Pons (tissue), 1 donor: ENCODE measurements at places on chromosomes 3 and 15.

DNA sequence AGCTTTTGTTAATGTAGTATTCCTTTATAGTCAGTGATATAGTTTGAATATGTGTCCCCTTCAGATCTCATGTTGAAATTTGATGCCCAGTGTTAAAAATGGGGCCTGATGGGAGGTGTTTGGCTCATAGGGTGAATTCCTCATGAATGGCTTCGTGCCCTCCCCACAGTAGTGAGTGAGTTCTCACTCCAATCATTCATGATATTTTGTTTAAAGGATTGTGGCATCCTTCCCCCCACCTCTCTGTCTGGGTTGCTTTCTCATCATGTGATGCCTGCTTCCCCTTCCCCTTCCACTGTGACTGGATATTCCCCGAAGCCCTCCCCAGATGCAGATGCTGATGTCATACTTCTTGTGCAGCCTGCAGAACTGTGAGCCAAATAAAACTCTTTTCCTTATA is 649.8 kb upstream of the NR2F2 start:
- DNase-seq, result no peak

DNA sequence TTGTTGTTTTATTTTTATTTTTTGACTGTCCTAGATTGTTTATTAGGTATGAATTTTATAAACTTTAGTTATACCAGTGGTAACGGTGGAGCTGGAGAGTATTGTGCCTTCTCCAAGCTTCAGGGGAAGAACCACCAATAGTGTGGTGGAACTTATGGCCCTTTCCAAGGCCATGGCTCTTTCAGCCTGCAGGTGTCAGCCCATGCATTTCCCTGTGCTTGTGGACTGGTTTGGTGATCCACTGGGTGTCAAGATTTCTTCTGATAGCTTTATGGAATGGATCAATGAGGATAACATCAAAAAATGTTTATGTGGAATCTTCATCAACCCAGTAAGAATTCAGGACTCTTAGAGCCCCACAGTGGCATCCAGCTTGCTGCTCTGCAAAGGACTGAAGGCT is 19.2 kb upstream of the SCAMP5 start:
- DNase-seq, result no peak

DNA sequence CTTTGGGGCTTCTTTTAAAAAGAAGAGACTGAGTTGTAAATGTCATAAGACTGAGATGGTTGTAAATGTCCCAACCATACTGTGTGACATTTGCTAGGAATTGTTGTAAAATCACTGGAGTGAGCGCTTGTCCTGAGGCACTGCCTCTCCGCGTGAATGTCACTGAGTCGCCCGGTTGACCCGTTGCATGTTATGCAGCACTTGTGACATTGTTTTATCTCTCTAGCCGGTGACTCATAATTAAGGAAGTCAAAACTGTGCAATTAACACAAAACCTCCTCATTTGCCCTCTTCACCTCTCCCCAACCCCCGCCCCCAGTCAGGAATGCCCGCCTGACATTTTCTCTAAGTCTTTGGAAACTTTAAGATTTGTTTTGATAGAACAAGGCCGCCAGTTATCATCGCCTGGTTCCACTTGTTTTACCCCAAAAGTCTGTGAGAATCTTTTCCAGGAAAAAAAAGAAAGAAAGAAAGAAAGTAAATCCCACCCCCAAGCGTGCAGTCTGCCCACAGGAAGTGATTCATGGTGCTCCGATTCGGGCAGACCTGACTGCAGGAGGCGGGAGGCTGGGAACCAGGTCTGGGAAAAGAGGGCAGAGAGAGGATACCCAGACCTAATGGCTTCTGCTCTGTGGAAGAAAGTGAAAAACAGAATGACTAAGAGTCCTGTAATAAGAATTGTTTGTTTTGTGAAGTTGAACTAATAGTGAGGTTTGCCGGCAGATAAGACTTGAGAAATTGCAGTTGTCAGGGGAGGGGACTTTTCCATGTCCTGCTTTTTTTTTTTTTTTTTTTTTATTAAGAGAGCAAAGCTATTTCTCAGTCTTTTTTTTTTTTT is 84.8 kb downstream of the SMAD3 start:
- no peak for DNase-seq

DNA sequence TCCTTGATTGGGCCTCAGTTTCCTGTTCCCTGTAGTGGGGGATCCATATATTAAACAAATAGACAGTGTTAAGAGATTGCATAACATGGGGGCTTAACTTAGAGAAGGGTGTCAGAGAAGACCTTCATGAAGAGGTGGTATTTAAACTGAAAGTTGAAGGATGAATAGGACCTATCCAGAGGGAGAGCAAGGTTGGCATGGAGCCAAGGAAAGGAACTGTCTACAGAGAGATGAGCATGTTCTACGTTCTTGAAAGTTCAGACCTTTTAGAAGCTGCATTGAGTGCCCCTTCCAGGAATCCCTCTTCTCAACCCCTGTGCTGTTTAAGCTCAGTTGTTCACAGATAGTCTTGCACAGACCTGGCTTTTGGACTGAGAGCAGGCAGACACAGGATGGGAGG is 2.4 kb downstream of the HTD2 start:
- no peak for DNase-seq

- no peak for DNase-seq
Observed at GRCh38 chr3:49153349-49153912, 12.7 kb downstream of the CCDC71 start.

DNA sequence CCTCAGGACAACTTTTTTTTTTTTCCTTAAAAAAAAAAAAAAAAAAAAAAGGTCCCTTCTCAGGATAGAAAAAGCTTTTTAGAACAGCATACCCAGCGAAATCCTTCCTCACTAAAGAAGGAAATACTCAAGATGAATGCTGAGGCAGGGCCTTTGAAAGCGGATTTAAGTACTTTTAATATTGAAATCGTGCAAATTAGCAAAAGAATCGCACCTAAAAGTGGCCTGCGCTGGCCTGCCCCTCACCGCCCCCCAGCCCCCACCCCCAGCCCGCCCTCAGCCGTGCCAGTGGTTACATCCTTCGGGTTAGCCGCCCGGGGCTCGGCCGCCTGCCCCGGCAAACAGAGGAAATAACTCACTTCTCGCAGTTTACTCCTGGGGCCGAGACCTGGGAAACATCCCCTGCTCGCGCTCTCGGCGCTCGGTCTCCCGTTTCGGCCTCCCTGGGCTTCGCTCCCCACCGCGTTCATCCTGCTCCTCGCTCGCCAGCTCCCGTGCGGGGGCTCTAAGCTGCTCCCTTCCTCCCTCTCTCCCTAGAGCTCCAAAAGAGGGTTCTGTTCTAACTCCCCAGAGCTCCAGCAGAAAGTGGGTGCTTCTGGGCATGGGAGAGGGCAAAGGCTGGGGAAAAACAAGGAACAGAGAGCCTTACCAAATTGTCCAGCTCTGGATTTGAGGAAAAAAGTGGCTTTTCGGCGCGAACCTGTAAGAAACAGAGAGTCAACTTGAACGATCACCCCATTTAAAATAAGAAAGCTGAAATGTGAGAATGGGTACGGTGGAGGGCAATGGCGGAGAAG is 5.2 kb downstream of the MEIS2 start:
- no peak for DNase-seq

DNA sequence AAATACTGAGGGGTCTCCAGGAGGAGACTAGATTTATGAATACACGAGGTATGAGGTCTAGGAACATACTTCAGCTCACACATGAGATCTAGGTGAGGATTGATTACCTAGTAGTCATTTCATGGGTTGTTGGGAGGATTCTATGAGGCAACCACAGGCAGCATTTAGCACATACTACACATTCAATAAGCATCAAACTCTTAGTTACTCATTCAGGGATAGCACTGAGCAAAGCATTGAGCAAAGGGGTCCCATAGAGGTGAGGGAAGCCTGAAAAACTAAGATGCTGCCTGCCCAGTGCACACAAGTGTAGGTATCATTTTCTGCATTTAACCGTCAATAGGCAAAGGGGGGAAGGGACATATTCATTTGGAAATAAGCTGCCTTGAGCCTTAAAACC is 4.5 kb downstream of the CCR5 start:
- no peak for DNase-seq

DNA sequence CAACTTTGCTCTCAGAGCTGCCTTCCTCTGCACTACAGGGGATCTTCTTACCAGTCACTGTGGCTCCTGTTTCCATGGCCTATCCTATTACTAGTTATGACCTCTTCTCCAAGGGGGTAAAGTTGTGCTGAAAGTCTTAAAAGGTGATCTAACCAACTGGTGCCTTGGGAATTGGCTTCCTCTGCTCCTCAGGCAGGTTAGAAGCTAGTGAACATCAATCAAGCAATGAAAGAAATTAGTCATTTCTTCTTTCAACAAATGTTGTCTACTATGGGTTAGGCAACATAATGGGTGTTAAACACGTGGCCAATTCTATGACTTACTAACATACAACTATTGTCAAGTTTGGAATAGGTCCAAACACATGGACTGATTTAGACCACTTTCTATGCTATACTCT is 571.4 kb upstream of the NAALADL2 start:
- no peak for DNase-seq

- no peak for DNase-seq
Observed at GRCh38 chr15:99495430-99496301, 70.1 kb upstream of the MEF2A start.

GRCh38 chr3:11465744-11466616 is 177.7 kb downstream of the VGLL4 start:
- peak; percentile 59 for DNase-seq

- no peak for DNase-seq
Observed at GRCh38 chr3:177141471-177141870, 55.8 kb downstream of the TBL1XR1 start.

GRCh38 chr3:193530231-193531165 is 24.2 kb downstream of the ATP13A4 start:
- no peak for DNase-seq

- DNase-seq, result no peak
Observed at GRCh38 chr3:61674596-61674995, 113.2 kb downstream of the PTPRG start.

DNA sequence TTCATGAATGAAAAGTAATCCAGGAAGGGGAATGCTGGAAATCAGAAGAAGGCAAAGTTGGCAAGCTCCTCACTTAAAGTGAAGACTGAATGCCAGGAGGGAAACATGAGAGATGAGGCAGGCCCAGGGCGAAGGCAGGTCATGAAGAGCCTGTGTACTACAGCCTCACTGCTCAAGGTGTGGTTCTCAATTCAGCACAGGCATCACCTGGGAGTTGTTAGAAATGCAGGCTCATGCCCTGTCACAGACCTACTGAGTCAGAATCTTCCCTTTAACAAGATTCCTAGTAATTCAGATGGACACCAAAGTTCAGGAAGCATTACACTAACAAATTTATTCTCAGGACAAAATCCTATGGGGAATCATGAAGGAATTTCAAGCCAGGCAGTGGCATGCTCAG is 14.2 kb downstream of the MYO5A start:
- DNase-seq, result no peak

- DNase-seq, result no peak
Observed at GRCh38 chr3:72375237-72376076, 472.8 kb downstream of the SHQ1 start.

DNA sequence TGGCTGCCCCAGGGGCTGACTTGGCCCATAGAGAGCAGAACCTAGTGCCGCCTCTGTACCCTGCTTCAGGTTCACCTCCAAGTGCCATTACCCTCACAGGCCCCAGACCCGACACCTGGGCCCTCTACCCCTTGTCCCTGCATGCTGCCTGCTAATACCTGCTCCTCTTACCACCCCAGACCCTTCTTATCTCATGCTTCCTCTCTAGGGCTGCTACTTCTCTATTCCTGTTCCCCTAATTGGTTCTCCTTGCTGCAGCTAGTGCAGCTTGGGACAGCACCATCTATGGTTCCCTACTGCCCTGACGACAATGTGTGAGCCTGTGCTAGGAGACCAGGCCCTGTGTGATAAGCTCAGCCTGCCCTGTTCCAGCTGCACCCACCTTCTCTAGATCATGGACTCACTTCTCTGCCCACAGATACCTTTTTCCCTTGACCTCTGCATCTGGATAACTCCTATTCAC is 15.3 kb downstream of the HDAC11 start:
- DNase-seq, result no peak

DNA sequence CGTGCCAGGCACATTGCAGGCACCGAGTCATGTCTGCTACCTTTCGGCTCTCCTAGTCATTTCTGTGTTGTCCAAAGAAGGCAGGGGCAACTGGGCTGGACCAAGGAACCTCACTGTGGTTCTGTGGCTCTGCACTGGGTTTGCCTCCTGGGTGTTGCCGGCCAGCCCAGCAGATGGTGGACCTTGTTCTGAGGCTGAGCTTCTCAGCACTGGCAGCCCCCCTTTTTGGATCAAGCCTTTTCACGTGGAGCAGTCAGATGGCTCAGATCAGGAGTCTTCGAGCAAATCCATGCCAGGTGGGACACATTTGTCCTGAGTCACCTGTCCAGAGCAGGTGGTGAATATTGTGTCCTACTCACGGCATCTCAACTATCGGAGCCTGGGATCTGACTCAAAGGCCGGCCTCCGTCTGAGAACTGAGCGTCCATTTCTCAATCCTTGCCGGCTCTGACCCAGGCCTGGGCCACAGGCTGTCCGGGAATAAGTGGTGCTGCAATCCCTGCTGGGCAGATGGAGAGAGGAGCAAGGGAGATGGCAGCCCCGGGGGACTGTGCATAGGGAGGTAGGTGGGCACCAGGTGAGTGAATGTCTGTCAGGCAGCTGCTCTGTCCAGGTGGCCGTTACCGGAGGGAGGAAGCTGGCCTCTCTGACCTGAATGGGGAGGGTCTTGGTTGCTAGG is at the start of gene IL16:
TSS of gene IL16 (plus strand) at position 304 of the 679 bp plus-strand sequence. CDS start 28,521 bp downstream, outside the sequence.
- no peak for DNase-seq

DNA sequence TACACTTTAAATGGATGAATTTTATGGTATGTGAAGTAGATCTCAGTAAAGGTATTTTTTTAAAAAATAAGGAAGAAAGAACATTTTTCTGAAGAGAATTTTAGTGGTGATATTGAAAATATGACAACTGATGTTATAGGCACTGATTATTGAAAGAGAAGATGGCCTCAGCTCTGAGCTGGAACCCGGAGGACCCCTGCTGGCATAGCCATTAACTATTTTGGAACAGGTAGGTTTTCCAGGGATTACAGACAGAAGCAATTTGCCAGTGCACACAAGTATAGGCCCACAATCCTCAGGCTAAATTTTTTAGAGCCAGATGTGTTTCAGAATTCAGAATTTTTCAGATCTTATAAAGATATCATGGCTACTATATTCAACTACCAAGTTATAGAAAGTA is 315.9 kb upstream of the GPR149 start:
- no peak for DNase-seq

DNA sequence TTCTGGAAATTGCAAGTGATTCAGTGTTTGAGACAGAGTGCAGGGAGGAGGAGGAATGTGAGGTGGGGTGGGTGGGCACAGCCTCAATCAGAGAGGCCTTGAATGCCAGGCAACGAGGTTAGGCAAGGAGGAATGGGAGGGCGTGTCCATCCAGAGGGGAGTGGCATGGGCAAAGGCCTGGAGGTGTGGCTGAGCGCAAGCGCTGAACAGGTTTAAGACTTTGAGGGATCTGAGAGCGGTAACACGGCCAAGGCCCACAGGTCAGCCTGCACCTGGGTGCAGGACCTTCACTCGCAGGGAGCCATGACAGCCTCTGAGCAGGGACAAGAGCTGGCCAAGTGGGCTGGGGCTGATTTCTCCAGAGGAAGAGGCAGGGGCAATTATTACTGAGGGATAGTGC is 125.9 kb downstream of the TPRA1 start:
- DNase-seq, result no peak

DNA sequence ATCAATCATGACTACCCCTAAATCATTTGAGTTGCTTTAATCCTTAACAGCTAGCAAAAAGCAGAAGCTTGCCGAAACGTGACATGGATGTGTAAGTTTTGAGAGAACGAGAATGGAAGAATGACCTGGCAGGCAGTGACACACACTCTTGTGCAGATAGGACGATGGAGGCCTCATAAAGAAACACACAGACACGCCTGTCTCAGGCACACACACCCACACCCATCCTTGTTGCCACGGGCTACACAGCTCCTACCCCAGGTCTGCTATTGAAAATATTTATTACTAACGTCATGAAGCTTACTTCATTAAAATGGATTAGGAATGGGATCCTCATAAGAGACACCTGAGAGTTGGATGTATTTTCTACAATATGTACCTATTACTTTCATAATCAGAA is 8.5 kb downstream of the MYO5C start:
- no peak for DNase-seq
